DMS153 (cell line): ENCODE measurements at places on chromosomes 1 and 21.

DNA sequence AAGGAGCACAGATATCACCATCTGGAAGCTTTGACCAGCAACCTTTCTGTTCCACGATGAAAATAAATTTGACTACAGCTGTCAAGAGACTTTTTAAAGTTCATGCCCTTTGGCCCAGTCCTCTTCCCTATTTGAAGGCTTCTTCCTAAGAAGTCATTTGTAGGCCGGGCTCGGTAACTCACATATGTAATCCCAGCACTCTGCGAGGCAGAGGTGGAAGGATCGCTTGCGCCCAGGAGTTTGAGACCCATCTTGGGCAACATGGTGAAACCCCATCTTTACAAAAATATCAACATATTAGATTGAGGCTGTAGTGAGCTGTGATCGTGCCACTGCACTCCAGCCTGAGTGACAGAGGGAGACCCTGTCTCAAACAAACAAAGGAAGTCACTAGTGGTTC, 58.3 kb upstream of the IFFO2 start:
- DNase-seq = no peak

- DNase-seq = no peak
Observed at GRCh38 chr21:37244501-37245095, 22.5 kb downstream of the VPS26C start.

- DNase-seq = peak; percentile 72
Observed at GRCh38 chr1:6127587-6128163, 52.4 kb downstream of the CHD5 start.

DNA sequence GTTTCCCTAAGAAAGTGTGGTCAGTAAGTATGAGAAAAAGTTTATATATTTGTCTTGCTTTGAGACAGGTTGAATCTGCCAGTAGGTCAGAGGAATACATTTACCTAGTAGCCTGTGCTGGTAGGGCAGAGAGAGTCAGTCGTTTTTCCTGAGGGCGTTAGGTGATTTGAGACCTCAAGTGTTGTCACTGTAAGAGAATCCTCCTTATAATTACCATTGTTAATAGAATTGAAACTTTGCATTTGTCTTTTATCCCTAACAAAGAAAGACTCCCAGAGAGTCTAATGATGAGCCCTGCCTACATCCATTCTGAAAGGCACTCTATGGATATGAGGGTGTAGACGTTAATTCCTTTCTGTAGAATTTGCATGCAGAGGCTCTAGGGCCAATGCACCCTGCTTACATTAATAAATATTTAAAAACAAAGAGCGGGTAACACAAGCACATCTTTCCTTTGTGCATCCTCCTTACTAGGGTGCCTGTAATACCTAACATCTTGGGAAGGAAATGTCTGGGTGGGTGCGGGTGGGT, 16.4 kb downstream of the PBX1 start:
- DNase-seq = no peak

DNA sequence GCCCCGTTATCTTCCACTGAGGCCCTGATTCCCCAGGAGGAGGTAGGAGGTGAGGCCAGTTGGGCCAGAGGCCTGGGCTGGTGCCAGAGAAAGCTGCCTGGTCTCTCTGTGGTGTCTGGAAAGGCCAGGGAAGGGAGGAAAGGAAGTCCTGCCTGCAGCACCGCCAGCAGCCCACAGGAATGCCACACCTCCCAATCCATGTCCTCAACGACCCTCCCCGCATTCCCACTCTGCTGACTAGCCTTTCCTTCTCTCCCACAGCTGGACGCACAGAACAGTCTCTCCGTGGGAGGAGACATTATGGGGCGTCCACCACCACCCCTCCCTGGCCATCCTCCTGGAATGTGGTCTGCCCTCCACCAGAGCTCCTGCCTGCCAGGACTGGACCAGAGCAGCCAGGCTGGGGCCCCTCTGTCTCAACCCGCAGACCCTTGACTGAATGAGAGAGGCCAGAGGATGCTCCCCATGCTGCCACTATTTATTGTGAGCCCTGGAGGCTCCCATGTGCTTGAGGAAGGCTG, 18.0 kb downstream of the CSF1 start:
- no peak for DNase-seq

DNA sequence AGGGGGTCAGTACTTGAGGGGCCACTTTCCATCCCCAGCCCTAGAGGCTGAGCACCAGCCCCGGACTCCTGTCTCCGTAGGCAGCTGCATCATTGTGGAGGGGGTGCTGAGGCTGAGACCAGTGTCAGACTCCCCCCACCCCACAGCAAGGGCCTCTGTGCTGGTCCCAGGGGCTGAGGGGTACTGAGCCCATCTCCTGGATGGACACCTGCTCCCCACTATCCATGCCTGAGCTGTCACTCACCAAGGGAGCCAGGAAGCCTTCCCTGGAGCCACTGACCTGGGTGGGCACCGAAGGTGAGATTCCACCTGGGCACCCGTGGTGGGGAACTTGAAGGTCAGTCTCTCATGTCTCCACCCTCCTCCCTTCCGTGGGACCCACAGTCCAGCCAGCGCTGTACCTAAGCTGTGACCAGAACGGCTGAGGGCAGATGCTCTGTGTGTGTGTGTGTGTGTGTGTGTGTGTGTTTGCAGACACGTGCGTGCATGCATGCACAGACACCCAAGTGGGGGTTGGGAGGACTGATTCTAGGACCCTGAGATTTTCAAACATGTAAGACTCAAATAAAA, 9.3 kb downstream of the DISP3 start:
- no peak for DNase-seq

DNA sequence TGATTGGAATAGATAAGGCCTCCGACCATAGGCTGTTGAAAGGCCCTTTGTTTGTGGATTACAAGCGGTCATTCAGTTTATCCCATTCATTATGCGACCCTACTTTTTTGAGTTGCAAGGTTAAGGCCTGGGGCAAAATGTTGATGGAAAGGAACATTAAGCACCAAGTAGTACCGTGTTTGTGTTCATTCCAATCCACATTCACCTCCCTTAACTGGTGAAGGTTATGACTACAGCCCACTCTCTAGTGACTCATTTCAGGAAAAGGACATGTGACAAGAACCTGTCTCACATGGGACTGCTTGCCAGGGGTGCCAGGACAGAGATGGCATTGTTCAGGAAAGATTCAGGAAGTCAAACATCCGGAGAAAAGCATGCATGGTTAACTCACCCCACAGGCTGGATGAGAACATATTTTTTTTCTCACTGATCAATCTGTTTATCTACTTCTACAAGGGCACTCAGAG, 81.6 kb downstream of the CD58 start:
- DNase-seq = no peak

GRCh38 chr1:1600861-1601563, 1.1 kb upstream of the FNDC10 start:
- no peak for DNase-seq

DNA sequence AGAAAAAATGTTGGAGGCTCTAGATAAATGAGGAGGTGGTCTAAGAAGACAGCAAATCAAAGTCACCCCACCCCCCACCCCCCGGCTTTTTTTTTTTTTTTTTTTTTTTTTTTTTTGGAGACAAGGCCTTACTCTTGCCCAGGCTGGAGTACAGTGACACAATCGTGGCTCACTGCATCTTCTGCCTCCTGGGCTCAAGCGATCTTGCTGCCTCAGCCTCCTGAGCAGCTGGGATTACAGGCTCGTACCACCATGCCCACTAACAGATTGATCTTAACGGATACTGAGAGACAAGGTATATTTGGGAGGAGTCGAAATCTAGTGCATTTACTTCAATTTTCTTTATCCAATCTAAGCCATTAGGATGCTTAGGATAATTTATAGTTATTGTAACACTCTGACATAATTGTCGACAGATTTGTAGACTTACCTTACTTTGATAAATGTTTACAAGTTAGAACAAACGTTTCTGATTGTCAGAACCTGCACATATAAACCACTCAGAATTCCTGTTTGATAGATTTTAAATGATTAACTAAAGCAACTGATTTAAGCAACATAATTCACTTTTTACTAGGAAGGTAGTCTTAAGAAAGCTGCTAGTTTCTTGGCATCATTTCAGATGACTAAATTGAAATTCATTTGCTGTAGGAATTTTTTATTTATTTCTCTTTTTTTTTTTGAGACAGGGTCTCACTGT, 33.7 kb upstream of the NBL1 start:
- no peak for DNase-seq

DNA sequence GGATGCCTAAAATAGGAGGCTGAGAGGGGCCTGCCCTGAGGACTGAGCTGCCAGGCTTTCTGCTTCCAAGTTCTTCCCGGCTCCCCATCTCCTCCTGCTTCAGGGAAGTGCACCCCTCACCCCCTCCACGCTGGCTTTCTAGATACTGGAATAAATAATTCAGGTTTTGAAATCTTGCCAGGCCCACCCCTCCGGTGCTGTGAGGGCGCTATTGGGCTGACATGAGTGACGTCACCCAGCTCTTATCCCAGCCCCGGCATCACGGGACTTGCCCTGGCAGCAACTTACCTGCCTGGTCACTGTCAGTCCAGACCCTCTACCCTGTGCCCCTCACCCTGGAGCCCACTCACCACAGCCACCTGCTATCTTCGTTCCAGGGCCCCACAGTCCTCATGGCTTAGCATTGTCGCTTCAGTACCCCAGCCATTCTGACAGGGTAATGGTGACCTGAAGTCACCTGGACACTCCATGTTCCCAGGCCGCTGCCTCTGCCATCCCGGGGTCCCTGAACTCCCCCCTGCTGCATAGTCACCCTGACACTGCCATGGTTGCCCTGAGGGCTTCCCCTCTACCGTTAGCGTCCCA, 819 bp upstream of the GPR3 start:
- peak; percentile 62 for DNase-seq

DNA sequence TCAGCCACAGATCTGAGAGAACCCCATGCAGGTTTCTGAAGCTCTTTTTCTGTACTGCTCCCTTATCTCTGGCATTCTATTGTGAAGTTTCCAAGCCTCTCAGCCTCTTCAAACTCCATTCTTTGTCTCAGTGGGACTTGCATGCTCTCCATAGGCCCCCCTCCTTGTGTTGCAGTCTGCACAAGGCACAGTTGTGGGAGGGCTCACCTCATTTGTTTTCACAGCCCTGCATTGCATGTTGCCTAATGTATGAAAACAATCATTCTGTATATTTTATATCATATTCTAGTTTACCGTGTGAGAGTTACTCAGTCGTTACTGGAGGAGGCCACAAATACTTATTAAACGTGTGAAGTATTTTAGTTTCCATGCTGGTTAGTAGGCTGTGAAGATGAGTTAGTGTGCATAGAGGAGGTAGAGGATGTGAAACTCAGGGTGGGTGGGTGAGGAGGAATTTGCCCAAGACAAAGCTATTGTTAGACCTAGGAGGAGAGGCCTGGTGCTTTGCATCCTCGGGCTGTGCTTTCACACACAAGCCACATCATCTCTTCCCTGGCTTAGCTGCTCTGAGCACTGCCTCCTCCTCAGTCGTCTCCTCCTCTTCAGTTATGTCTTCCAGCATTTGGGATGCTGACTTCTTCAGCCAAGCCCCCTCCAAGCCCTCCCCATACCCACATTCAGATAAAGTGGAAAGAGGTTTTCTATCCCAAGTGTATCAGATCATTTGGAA, 7.8 kb upstream of the CHI3L2 start:
- DNase-seq = no peak

GRCh38 chr1:198199105-198199504, 42.3 kb downstream of the NEK7 start:
- DNase-seq = peak; percentile 75

DNA sequence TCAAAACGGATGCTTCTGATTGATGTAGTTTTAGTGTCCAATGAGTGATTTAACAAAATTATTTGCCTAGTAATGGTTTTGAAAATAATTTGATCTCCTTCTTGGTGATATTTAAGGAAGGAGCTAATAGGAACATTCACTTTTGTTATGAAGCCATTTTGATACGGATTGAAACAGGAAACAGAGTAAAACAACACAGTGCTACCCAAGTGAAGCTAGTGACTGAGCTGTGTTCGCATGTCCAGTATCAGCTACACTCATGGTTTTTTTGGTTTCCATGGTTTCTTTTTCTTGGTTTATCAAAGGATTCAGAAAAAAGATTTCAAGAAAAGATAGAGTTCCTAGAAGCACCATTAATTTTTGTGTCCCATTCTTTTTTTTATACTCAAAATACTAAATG, 40.1 kb upstream of the PLEKHO1 start:
- DNase-seq = no peak

DNA sequence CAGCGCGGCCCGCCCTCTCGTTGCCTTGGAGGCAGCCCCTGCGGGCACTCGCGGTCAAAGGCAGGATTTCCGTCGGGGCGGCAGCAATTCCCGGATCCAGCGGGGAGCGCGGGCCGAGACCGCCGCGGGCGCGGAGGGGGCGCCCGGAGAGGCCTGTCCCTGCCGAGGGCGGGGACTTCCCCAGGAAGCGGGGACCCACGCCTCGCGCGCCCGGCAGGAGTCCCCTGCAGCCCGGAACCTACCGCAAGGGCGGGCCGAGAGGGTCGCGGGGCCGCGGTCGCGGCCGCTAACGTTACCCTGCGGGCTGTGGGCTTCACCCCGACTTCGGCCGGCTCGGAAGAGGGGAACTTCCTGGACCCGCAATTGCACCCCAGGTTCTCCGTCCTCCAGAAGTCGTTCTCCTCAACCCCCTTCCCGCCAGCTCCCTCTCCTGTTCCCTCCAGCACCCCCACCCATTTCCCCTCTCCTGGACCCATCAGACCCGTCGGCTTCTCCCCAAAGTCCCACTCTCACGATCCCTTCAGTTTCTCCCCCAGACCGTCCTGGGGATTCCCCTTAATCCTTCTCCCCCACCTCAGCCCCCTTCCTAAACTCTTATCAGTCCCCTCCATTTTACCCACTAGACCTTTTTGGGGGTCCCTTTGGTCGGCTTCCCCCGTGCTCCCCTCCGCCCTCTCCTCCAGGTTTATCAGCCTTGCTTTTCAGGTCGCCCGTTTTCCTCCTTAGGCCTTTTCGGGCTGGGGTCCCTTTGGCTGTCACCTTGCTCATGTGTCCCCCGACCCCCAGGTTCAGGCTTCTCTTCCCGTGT, 604 bp downstream of the FGR start:
- DNase-seq = no peak

GRCh38 chr1:76053021-76053420, 21.5 kb upstream of the ST6GALNAC3 start:
- no peak for DNase-seq
